ENCODE measurements at places on chromosomes 7 and 10.
A peak's percentile ranks its signal among the peaks of the same experiment; 100 is the strongest.

DNA sequence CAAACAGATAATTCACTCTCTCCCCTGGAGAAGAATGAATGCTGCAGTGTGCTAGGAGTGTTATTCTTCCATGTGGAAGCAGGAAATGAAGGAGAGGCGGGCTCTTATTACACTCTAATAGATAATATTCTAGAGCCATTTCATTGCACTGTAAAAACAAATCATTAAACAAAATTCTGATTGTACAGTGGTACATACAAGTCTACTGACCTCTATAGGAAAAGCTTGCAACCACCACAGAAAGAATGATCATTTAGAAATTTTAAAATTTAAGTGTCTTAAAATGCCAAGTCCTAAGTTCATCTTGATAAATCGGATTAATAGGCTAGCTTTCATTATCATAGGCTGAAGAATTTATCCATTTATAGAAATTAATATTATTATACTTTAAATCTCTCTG, 960.3 kb upstream of the LRRN3 start:
- no peak for DNase-seq

DNA sequence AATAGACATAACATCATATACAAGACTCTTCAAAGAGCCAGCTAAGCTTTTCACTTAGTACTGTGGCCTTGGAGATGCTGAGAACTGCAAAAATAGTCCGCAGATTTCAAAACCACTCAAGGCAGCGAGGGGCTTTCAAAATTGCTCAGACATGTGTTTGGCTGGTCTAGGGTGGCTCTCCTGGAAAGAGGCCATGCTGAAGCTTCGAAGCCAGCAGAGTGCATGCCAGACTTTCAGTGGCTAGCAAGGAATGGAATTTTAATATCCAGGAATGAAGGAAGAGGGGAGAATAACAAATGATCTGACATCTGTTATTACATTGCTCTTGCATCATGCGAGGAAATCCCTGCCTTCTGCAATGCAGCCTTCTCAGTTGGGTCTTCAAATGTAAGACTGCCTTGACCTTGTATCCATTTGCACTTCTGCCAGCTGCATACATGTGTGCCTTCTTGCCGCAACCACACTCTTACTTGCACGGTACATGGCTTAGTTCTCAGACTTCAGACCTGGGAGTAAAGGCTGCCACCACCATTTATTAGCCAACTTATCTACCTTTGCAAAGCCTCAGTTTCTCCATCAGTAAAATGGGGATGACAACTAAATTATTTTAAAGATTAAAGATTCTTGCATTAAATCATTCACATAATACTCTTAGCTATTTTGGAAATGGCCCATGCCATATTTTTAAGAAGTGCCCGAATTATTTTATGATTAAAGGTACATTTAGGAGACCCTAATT, 55.9 kb downstream of the ITIH5 start:
- peak; percentile 11 for DNase-seq

- no peak for DNase-seq
Observed at GRCh38 chr10:100776671-100777070, 31.3 kb downstream of the PAX2 start.

GRCh38 chr10:124239696-124240095, 146.3 kb upstream of the CHST15 start:
- DNase-seq: no peak

DNA sequence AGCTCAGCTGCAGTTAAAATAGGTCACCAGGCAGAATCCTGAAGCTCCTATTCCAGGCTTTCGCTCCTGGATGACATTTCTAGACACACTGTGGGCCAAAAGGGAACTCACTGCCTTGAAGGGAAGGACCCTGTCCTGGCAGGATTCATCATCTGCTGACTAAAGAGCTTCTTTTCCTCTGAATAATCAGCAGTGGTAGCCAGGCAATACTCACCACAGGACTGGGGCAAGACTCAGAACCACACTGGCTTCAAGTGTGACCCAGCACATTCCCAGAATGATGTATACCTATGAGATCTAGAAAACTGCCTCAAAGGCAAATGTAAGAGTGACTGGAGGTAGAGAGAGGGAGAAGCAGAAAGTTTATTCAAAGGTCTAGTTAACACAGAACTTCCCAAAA, 29.5 kb upstream of the EBF3 start:
- DNase-seq: peak; percentile 45

DNA sequence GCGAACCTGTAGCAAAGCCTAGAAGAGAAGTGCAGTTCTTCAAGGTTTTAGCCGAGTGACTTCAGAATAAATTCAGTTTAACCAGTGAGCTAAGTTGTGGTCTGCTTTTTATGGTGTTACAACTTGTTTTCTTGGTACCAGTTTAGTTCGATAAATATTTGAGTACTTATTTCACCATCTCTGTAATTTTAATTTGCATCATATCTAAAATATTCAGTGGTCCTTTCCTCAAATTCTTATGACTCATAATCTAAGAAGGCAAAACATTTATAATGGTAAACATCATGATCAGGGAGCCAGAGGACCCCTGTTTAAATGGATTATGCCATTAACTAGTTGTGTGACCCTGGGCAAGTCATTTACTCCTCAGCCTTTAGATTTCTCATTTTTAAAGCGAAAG, 4.1 kb upstream of the BMPER start:
- no peak for DNase-seq

- no peak for DNase-seq
Observed at GRCh38 chr10:30811276-30812017, 181.9 kb upstream of the LYZL2 start.

- DNase-seq: no peak
Observed at GRCh38 chr7:110693344-110693743, 397.6 kb upstream of the LRRN3 start.

GRCh38 chr7:30436046-30436445, 42.5 kb downstream of the NOD1 start:
- DNase-seq: no peak

GRCh38 chr7:38550836-38551235, 80.3 kb downstream of the AMPH start:
- DNase-seq: no peak

- DNase-seq: no peak
Observed at GRCh38 chr7:25947669-25948516, 204.1 kb upstream of the NFE2L3 start.

DNA sequence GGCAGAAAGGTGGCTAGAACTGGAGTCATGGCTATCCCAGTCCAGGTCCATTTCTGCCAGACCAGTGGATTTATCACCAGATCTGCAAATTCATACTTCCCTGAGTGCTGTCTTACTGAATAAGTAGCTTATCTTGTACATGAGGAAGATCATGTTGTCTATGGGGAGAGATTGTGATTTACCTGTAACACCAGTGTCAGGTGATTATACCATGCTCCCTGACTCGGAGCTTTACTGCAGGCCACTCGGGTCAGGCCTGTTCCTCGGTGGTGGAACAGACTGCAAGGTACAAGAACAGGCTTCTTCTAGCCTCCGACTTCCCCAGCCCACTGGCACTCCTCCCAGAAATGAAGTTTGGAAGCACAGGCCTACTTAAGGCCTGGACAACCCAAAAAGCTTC, 42.6 kb upstream of the DLG5 start:
- DNase-seq: no peak

DNA sequence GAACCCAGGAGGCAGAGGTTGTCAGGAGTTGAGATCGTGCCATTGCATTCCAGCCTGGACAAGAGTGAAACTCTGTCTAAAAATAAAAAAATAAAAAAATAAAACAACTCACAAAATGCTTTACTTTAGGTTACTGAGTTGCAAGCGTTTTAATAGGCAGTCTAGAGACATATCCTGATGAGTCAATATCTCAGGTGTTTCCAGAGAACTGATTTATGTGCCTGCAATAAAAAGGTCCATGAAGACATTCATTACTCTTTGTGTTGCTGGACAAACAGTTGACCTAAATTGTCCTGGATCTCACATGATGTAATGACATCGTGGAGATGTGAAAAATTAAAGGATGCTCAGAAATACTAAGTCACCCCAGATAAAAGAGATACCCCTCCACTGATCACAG, 31.5 kb downstream of the CDNF start:
- no peak for DNase-seq

DNA sequence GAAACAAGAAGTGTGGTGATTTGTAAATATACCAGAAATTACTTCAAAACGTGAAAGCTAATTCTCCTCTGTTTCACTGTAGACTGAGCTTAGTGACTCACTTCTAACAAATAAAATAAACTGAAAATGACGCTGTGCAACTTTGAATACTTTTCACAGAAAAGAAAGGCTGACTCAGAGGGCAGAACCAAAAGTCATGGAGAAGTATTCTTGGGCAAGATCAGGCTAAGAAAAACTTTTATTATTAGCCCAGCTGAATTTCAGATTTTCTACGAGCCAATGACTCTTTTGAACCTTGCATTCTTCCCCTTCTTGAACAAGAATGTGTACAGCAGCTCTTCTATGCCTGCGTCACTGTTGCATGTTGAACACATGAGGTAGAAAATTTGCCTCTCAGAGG, 527.3 kb upstream of the GHITM start:
- peak; percentile 62 for DNase-seq

- no peak for DNase-seq
Observed at GRCh38 chr7:149500201-149500600, 2.6 kb upstream of the ZNF746 start.

GRCh38 chr10:112213836-112214235, 30.3 kb upstream of the GPAM start:
- no peak for DNase-seq

- no peak for DNase-seq
Observed at GRCh38 chr10:67784474-67784873, 53.5 kb downstream of the DNAJC12 start.

- no peak for DNase-seq
Observed at GRCh38 chr10:100743626-100744135, 1.7 kb upstream of the PAX2 start.

DNA sequence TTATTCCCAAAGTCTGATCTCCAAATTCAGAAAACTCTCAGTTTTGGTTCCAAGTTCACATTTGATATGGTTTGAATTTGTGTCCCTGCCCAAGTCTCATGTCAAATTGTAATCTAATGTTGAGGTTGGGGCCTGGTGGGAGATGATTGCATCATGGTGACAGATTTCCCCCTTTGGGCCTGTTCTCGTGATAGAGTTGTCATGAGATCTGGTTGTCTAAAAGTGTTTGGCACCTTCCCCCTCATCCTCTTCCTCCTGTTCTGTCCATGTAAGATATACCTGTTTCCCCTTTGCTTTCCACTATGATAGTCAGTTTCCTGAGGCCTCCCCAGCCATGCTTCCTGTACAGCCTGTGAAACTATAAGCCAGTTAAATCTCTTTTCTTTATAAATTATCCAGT, 138.6 kb downstream of the ARL4A start:
- DNase-seq: no peak

- no peak for DNase-seq
Observed at GRCh38 chr10:17965649-17966235, 14.0 kb downstream of the SLC39A12 start.

DNA sequence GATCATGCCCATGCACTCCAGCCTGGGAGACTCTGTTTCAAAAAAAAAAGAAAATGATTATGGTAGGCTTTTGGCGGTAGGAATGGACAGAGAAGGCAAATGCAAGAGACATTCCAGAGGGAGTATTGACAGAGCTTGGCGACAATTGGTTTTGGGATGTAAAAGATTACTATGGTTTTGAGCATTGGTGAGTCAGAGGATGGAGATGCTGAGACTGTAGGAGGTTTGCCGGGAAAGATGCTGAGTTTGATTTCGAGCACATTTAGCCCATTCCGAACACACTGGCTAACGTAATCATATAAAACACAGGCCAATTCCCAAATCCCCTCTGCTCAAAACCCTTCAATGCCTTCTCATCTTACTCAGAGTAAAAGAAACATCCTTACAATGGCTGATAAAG, 161.6 kb upstream of the MKLN1 start:
- no peak for DNase-seq

GRCh38 chr7:80134536-80135308, at the start of gene GNAI1:
Gene GNAI1 (plus strand): TSS chr7:80134831. CDS start chr7:80135161, 330 bp downstream.
- DNase-seq: peak; percentile 85

- no peak for DNase-seq
Observed at GRCh38 chr10:11819027-11819426, 4.1 kb upstream of the PROSER2 start.

- DNase-seq: no peak
Observed at GRCh38 chr7:23687011-23687410, 7.0 kb downstream of the FAM221A start.

DNA sequence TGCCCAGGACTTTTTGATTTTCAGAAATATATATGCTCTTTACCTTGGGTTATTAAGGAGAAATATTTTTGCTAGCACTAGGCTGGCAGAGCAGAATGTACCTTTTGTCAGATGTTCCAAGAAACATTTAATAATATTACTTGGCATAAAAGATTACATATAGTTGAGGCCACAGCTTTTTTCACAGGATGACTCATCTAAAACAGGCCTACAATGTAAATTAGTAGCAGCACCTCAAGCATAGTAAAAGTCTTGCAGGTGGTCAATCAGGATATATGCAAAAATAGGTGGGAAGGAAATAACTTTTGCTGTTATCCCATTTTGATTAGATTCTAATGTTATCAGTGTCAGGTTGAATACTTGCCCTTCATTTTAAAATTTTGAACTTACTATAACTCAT, 14.9 kb upstream of the ITGB1 start:
- DNase-seq: no peak

DNA sequence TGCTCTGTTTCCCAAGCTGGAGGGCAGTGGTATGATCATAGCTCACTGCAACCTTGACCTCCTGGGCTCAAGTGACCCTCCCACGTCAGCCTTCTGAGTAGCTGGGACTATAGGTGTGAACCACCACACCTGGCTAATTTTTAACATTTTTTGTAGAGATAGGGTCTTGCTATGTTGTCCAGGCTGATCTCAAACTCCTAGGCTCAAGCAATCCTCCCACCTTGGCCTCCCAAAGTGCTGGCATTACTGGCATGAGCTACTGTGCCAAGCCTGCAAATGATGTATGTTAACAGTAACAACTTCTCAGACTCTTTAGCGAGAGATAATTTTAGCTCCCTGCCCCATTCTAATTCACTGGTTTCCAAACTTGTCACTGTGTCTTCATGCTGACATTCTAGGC, 27.7 kb upstream of the SEPHS1 start:
- no peak for DNase-seq

DNA sequence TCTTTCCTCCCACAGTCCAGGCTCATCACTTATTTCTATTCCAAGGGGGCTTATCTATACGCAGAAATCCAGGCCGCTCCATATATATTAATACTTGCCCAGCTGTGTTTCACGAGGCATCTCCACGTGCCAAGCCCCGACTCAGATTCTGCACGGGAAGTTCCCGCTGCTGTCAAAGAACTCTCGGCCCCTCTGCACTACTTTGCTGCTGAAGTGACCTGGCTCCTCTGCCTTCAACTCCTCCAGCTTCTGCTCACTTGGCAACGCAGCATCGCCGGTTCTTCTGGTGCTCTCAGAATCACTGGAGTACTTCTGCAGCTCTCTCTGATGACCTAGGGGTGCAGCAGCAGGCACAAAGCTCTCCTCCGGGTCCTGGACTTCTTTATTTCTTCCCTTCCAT, 9.7 kb upstream of the CHST12 start:
- no peak for DNase-seq
